ENCODE measurements at places on chromosomes 3 and 15. TPM values are rescaled to one million over a fixed set of nuclear protein-coding genes. Genes with fewer than 3 reads are reported as not detected.

GRCh38 chr15:80957976-80958375, 31.6 kb downstream of the MESD start:
- peaks cover 48% of the 10 kb centered on the region for H3K36me3 ChIP-seq
- H3K4me1 ChIP-seq: peaks cover 24% of the 10 kb centered on the region

DNA sequence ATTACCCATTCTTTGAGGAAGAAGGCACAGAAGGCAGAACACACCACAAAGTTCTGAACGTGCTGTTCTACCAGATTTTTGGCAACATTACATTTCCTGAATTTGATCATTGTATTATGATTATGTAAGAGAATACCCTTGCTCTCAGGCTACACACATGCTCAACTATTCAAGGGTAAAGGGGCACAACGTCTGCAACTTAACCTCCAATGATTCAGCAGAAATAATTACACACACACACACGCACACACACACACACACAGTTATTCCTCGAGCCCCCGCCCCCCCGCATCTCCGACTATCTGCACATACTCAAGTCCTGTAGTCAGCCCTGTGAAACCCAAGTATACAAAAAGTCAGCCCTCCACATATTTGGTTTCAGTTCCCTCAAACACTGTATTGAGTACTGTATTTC, 26.8 kb downstream of the RPN1 start:
- H3K4me3 ChIP-seq: no peak overlapping the region
- peaks cover 21% of the 10 kb centered on the region for H3K4me1 ChIP-seq
- H3K36me3 ChIP-seq: peaks cover 58% of the 10 kb centered on the region

The DNAH12 gene
- total RNA-seq: 0.07 TPM

DNA sequence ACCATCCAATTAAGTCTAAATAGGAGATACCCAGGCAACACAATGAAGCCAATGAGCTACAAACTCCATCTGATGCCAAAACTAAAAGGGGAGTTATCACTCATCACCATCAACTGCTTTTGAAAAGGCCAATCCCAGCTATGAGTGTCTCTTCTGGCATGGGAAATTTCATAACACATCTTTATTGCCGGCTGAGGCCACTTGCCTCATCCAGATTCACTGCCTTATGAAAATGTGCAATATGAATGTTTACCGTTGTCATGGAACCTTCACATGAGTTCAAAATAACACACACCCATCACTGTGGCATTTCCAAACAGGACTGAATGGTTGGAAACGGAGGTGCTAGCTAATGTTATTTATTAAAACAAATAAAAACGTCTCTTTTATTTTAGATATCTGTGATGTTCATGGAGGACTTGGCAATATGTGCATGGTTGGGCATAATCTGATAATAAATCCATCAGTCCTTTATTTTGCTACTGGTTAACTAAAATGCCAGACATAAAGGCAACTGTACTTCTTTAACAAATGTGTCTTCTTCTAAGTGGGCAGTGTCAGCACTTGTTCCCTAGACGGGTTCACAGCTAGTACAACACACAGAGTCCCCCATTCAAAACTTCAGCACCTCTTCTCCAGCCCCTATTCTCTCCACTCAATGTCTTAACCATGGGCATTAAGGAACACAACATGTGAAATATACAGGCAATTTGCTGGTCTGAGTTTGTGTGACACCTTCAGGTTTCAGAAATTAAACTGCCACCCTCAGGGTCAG, 143.9 kb downstream of the MAGI1 start:
- H3K36me3 ChIP-seq: no peaks in the 10 kb centered on the region
- H3K27me3 ChIP-seq: no peaks in the 10 kb centered on the region
- DNase-seq: no peak
- H3K27ac ChIP-seq: no peak overlapping the region
- H3K4me3 ChIP-seq: no peak overlapping the region

GRCh38 chr3:38725726-38726419, 76.4 kb upstream of the SCN5A start:
- H3K4me3 ChIP-seq: no peak overlapping the region
- H3K36me3 ChIP-seq: no peaks in the 10 kb centered on the region
- no peaks in the 10 kb centered on the region for H3K4me1 ChIP-seq
- peaks cover 3% of the 10 kb centered on the region for H3K27me3 ChIP-seq
- no peak overlapping the region for H3K27ac ChIP-seq
- DNase-seq: no peak

- DNase-seq: no peak
- no peak overlapping the region for H3K27ac ChIP-seq
- H3K27me3 ChIP-seq: peaks cover 5% of the 10 kb centered on the region
- no peaks in the 10 kb centered on the region for H3K36me3 ChIP-seq
These were observed 129.6 kb upstream of the AGBL1 start for GRCh38 chr15:85950101-85950500.

DNA sequence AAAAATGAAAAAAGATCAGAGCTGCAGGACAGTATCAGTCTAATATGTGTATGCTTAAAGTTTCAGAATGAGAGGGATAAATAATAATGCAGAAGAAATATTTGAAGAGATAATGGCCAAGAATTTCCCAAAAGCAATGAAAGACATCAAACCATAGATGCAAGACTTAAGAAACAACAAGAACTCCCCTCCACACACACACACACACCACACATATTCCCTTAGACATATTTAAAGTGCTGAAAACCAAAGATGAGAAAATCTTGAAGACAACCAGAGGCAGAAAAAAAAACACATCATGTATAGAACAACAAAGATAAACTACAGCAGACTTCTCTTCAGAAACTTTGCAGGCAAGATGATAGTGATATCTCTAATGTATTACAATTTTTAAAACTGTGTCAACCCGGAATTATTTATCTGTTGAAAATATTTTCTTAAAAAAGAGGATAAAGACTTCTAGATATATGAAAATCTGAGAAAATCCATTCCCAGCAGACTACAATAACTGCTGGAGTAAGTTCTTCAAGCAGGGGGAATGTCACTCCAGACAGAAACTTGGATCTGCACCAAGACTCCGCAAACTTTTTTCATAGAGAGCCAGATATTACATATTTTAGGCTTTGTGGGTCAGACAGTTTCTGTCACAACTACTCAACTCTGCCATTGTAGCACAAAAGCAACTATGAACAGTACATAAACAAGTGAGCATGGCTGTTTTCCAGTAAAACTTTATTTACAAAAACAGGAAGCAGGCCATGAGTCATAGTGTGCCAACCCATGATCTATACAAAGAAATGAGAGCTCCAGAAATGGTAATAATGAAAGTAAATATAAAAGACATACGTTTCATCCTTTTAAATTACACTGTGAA, 223.4 kb upstream of the CGNL1 start:
- H3K4me1 ChIP-seq: peaks cover 15% of the 10 kb centered on the region
- peaks cover 38% of the 10 kb centered on the region for H3K36me3 ChIP-seq
- H3K27me3 ChIP-seq: no peaks in the 10 kb centered on the region
- H3K27ac ChIP-seq: peak overlapping the region; percentile 30
- H3K4me3 ChIP-seq: no peak overlapping the region

DNA sequence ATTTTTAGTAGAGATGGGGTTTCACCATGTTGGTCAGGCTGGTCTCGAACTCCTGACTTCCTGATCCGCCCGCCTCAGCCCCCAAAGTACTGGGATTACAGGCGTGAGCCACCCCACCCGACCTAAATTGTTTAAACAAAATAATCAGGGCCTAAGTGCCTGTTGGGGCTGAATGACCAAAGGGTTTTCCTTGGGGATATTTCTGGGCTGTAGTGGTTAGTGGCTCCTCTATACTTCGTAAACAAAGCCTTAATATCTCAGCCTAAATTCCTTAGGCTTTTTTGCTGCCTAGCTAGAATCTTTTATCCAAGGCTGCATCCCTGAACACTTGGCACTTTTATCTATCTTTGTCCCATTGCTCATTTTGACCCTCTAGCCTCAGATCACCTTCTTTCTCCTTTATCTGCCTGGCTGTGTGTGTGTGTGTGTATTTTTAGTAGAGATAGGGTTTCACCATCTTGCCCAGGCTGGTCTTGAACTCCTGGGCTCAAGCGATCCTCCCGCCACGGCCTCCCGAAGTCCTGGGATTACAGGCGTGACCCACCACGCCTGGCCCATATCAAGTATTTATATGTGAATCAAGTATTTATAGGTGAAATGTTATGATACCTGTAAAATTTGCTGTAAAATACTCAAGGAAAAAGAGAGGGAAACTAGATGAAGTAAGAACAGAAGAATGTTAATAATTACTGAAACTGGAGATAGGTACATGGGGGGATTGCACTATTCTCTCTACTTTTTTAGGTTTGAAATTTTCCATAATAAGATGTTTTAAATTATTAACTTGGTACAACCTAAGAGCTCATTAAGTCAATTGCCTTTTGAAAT, 1.8 kb downstream of the NUSAP1 start:
- H3K4me3 ChIP-seq: peak overlapping the region; percentile 92
- peak overlapping the region; percentile 33 for H3K27ac ChIP-seq
- H3K27me3 ChIP-seq: no peaks in the 10 kb centered on the region
- no peak for DNase-seq

The OR5K2 gene
- not detected for total RNA-seq
